CD8-positive, alpha-beta memory T cell (primary cell): ENCODE measurements at places on chromosomes 3 and 15. TPM values are rescaled to one million over a fixed set of nuclear protein-coding genes. Genes with fewer than 3 reads are reported as not detected.

DNA sequence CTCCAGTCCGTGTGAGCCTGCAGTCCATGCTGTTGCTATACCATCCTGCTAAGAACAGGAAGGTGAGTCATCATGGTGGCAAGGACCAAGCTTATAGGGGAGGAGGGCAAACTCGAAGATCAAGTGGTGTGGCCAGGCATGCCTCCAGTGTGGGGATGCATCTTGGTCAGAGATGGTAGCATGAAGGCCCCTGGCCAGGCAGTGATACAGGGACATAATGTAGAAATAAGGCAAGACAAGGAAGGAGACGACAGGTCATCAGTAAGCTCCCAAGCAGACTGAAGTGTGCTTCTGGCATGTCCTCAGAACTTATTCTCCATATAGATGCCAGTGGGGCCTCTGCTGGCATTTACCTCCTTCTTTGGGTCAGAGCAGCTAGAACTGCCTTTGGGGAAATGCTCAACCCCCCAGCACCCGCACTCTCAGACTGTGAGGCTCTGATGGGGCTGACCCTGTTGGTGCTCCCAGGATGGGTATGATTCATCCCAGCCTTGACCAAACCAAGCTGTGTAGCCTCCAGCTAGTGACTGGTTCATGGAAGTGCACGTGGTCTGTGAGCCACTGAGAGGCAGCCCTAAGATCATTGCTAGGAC lies 52.5 kb upstream of the ATP2B2 start:
- no peak for DNase-seq

GRCh38 chr15:41483115-41483514 lies 10.6 kb upstream of the ITPKA start:
- peak; percentile 29 for DNase-seq

DNA sequence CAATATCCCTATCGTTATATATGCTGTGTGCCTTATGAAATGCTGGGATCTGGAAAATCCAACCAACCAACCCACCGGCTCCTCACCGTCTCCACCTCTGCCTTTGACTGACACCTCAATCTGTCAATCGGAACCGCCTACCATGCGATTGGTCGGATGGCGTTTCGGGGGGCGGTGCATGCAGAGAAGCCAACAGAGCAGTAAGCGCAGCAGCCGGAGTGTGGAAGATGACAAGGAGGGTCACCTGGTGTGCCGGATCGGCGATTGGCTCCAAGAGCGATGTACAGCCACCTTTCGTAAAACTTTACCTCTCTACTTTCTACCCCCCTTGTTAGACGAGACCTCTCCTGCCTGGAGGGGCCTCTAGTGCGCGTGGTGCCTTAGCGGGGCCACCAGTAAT lies 6.3 kb downstream of the CLK3 start:
- DNase-seq: no peak

DNA sequence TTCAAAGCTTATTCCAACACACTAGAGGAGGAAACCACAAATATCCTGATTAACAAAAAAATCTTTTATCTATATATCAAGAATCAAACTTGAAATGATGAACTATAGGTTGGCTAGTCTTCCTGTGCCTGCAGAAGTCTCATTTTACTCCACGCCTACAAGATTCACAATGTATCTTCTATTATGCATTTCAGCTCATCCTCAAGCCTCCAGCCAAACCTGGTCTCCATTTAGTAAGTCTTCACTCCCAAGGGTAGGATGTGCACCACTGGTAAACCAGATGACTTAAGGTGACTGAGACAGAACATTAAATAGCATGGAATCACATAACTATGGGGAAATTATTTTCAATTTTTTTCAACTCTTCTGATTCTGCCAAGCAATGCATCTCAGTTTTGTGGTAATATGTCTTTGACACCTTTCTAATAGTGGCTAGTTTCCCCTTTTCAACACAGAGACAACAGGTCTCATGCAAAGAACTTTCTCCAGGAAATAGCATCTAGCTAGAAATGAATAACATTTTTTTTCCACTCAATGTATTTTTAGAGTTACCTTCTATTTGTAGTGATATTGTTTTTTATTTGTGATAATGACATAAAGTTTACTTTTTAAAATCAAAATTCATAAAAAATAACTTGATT lies 166.9 kb downstream of the TNIK start:
- DNase-seq: peak; percentile 14

GRCh38 chr15:60374628-60375081 lies 23.1 kb downstream of the ANXA2 start:
- DNase-seq: no peak

DNA sequence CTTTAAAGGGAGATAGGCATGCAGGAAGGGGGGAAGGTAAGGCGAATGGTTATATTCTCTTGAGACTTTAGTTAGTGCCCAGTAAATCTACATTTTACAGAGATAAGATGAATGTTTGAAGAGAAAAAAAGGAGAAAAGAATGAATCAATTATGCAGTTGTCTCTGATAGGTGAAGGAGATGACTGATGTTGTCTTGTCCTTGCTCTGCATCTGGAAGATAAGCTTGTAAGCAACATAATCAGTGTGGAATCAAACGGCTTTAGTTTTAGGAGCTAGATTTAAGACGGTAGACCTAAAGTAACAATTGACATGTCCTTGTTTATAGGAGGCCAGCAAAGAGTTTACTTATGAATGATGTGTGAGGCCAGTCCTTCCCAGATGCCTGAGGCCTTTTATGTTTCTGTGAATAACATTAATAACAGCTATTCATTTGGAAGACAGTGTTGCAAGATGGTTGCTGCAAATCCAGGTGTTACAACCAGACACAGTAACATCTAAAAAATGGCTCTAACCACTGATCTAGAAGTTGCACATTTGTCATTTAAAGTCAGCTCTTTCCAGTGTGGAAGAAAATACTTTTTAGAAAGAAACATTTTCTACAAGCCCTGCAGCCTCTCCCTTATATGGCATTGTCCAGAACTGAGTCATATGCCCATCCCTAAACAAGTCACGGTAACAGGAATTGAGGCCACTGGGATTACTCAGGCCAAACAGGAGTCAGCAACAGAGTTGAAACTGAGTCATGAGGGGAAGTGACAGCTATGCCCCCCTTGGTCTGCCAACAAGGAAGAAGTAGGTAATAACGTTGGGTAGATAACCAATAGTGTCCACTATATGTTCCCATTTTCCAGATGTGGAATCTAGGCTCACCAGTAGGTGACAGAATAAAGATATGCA lies 77.5 kb upstream of the FBN1 start:
- DNase-seq: no peak

- DNase-seq: no peak
Observed at GRCh38 chr15:45780352-45780751, 145.5 kb downstream of the SQOR start.

- DNase-seq: no peak
Observed at GRCh38 chr3:117427081-117427480, 717.5 kb downstream of the TUSC7 start.

DNA sequence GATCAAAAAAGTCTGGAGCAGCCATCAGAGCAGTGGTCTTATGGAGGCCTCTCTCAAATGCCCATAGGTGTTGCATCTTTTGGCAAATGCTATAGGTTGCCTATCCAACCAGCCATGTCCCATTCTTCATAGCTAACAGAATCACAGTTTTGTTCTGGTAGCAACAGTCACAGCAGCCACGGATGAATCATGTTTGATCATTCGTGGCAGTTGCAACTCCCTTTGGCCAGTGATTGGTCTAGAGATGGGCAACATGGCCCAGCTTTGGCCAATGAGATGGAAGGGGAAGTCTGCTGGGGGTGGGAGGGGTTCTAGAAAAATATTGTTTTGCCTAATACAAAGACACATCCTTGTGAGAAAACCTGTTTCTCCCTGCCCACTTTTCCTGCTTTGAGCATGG lies 50.3 kb upstream of the PPP2R3A start:
- DNase-seq: no peak

- no peak for DNase-seq
Observed at GRCh38 chr3:116444115-116444747, 1.1 kb downstream of the LSAMP start.

GRCh38 chr3:63294332-63294731 lies 16.2 kb downstream of the SYNPR start:
- DNase-seq: no peak

- no peak for DNase-seq
Observed at GRCh38 chr3:161602475-161602874, 105.9 kb downstream of the OTOL1 start.

DNA sequence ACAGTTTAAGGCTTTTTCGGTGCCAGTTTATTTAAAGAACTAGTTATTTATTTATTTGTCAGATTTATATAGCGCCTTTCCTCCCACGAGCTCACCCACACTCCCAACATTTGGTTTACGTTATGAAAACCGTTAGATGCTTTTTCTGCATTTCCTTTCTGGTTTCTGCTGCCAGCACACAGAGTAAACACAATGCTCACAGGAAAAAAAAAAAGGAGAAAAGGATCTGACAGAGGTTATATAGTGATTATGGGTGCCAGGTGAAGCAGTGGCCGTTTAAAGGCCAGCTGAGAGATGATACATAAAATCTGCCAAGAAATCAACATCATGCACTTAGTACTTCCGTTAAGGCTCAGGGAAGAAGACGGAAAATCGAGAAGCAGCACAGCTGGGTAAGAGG lies 37.9 kb downstream of the ETV5 start:
- no peak for DNase-seq

DNA sequence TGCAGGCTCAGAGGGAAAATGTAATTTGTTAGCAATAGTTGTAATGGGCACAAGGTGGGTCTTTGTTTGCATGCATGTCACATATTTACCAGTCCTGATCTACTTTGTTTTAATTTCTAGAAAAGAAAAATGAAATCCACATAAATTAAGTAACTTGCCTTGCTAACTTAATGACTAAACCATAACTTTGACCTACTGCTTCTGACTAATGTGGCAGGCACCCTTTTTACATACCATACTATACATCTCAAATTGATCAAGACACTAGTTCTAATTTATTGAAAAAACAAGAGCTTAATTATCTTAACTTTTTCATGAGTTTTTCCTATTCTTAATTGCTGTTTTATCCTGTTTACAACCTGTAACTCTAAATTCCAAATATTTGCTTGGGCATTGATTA lies 93.2 kb downstream of the ATP11B start:
- no peak for DNase-seq

DNA sequence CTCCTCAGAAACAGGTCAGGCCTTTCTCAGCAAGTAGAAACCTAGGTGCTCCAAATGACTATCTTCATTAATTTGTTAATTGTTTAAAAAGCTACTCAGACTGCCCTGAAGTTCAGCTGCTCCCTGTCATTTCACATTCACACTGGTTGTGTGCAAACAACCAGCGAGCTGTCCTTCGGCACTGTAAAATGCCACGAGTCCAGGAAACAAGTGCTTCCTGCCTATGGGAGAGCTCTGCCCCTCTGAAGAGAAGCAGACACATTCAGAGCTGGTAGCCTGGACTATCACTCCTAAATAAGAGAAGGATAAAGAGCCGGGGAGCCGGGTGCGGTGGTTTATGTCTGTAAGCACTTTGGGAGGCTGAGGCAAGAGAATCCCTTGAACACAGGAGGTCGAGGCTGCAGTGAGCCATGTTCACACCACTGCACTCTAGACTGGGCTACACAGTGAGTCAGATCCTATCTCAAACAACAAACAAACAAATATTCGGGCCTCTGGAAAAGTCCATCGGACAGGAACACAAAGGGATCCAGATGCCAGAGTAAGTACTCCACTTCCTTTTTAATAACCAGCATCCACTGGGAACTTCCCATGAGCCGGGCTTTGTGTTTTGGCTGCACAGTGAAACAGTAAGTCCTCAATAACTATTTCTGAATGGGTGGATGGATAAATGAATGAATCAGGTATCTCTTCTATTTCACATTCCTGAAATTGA lies 114.4 kb upstream of the WNT5A start:
- no peak for DNase-seq

- no peak for DNase-seq
Observed at GRCh38 chr3:106573605-106574004, 704.8 kb upstream of the CBLB start.

DNA sequence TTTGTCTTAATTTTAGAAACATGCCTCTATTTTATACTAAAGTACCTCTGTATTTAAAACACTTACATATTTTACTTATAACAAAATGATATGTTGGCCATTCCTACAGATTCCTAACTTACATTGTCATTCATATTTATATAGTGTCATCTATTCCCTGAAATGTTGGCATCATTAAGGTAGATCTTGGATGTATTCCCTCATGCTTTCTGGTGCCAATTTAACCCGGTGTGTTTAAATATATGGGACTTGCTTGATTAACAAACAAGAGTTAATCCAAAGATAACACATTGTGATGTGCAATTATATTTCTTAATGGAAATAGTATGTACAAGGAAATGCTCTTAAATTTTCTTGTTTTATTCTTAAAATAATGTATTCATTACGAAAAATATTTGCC lies 352.3 kb downstream of the NAALADL2 start:
- no peak for DNase-seq

GRCh38 chr3:30510596-30510995 lies 95.8 kb upstream of the TGFBR2 start:
- DNase-seq: no peak

DNA sequence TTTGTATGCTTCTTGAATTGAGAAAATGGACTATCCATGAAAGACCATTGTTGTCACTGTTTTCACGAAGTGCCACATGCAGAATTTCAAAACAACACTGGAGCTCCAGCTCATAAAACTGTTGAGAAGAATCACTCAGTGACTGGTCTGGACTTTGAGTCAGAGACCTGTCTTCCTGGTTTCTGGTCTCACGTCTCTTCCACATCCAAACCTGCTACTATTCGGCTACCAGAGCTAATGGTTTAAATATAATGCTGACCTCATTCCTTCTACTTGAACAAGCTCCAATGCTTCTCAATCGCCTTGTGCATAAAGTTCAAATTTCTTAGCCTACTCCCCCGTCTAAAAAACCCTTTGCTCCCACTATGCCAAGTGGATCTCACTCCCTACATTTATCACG lies 227.9 kb upstream of the NR2F2 start:
- DNase-seq: no peak

- DNase-seq: no peak
Observed at GRCh38 chr3:3305084-3305483, 125.6 kb upstream of the CRBN start.

- DNase-seq: no peak
Observed at GRCh38 chr3:67028001-67028784, 30.1 kb downstream of the KBTBD8 start.

- no peak for DNase-seq
Observed at GRCh38 chr3:179801263-179801662, 148.4 kb downstream of the USP13 start.

Gene LRRIQ4
- 0.20 TPM for total RNA-seq

Gene NLGN1
- not detected for total RNA-seq

Gene TMEM42
- 8.2 TPM for total RNA-seq

Gene C2CD4A
- total RNA-seq: 0.09 TPM

Gene RGMA
- 0.20 TPM for total RNA-seq

Gene SYNPR
- not detected for total RNA-seq

Gene CORO2B
- not detected for total RNA-seq

Gene PLA2G4E
- not detected for total RNA-seq

Gene GLDN
- not detected for total RNA-seq

Gene PRSS50
- not detected for total RNA-seq

Gene KLHL40
- not detected for total RNA-seq

Gene NR2E3
- not detected for total RNA-seq

Gene FETUB
- not detected for total RNA-seq

Gene TTC21A
- 1.1 TPM for total RNA-seq

Gene CHL1
- not detected for total RNA-seq

Gene HIGD2B
- 0.33 TPM for total RNA-seq

Gene TM6SF1
- 0.55 TPM for total RNA-seq

Gene RFX7
- total RNA-seq: 35.2 TPM
